ENCODE measurements at places on chromosomes 4 and X.
A peak's percentile ranks its signal among the peaks of the same experiment; 100 is the strongest.

GRCh38 chrX:20743046-20743445 is 476.3 kb upstream of the RPS6KA3 start:
- DNase-seq: no peak

DNA sequence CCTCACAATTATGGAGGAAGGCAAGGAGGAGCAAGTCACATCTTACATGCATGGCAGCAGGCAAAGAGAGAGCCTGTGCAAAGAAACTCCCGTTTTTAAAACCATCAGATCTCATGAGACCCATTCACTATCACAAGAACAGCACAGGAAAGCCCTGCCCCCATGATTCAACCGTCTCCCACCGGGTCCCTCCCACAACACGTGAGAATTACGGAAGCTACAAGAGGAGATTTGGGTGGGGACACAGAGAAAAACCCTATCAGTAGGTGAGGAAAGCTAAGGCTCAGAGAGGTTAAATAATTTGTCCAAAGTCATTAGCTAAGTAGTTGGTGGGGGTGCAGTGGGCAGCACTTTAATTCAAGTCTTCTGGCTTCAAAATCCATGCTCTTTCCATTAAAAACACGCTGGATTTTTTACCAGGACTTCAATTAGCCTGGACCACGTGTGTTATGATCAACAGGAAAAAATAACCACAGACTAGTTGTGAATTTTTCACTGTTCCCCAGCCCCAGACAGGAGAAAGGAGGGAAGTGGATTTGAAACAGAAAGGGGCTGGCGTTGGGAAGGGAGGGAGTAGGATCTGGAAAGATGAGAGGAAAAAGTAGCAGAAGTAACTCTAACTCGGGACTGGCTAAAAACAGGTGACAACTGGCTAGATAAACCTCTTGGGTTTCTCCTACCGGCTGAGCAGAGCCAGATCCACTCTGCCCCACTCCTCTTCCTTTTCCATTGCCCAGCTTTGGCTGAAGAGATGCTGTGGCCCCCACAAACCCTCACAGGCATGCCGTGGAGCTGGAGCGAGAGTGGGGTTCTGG is 986 bp downstream of the MTMR8 start:
- no peak for DNase-seq

DNA sequence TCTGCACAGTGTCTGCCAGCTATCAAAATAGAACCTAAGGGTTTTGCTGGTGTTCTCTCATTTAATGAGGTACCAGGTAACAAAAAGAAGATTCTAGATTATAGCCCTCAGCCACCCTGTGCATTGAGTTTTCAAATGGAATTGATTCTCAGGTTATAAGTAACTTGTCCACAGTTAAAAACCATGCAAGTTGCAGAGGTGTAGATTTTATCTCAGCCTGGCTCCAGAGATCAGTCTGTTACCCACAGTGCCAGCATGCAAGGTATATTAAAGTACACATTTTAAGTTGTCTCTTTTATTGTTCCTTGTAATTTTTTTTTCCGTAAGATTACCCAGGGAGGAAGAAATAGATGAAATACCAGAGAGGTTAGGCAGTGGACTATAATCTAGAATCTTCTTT is 59.7 kb downstream of the RAPGEF2 start:
- no peak for DNase-seq

GRCh38 chr4:109684727-109685126 is 18.5 kb downstream of the CASP6 start:
- no peak for DNase-seq

DNA sequence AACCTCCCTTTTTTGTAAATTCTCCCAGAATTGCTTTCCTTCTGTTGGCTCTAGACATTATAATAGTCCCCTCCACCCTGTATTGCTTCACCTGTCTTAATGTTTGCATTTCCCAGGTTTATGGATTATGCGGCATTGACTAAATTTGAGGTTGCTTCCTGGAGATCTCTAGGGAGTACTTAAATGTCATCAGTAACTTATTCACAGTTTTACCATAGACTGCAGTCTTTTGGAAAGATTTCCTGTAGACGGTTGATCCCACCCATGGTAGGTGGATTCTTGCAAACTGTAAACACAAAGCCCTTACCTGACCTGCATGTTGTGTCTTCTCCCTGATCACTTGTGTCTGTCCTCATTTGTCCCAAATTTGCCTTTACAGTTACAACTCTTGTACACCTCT is 6.2 kb upstream of the NOX1 start:
- DNase-seq: no peak

GRCh38 chrX:47579537-47579936 is 2.7 kb upstream of the TIMP1 start:
- DNase-seq: peak; percentile 55

DNA sequence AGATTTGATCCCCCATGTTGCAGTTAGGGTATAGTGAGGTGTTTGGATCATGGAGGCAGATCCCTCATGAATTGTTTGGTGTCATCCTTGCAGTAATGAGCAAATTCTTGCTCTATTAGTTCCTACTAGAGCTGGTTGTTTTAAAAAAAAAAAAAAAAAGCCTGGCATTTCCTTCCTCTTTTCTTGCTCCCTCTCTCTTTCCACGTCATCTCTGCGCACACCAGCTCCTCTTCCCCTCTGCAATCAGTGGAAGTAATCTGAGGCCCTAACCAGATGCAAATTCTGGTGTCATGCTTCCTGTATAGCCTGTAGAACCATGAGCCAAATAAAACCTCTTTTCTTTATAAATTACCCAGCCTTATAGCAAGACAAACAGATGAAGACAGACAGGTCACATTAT is 24.5 kb downstream of the WDR17 start:
- DNase-seq: no peak

DNA sequence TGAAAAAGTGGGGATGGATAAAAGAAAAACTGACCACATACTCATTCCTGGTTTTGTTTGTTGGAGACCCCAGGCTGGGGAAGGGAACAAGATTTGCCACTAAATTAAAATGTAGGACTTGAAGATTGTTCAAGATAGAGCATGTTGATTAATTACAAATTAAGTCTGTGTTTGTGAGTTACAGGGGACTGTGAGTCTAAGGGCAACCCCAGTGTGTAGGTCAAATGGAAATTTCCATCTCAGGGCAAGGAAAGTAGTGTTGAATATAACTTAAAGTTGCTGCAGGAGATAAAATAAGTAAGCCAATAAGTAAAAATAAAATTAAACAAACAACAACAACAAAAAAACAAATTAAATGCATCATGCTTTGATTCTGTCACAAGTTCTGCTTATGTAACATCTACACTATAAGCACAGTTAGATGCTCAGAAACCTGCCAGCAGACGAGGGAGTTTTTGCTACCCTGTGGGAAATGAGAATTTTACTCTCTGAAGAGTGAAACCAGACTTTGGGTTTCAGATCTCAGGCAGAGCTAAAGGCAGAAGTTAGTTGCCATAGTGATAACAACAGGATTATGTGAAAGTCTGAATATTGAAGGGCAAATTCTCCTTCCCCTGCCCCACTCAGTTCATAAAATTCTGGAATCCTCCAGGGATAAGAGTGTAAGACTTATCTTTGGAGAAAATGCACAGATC is 352.3 kb downstream of the GRXCR1 start:
- no peak for DNase-seq

GRCh38 chr4:62517716-62518115 is 1317.6 kb downstream of the ADGRL3 start:
- DNase-seq: peak; percentile 13

GRCh38 chr4:152098365-152099060 is 337.7 kb upstream of the GATB start:
- no peak for DNase-seq

GRCh38 chrX:16807548-16807947 is 21.3 kb downstream of the TXLNG start:
- DNase-seq: no peak

DNA sequence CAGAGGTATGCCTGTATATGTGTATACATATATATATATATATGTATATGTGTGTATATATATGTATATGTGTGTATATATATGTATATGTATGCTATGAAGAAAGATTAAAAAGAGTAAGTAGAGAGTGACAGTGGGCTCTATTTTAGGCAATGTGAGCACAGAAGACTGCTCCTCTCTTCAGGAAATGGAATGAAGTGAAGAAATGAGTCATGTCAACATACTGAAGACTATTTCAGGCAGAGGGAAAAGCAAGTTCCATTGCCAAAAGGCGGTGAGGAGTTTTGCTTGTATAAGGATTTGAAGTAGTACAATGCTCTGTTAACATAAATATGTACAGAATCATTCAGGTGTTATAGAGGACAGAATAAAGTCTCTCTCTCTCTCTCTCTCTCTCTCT is 773.2 kb upstream of the FTHL17 start:
- DNase-seq: peak; percentile 20

DNA sequence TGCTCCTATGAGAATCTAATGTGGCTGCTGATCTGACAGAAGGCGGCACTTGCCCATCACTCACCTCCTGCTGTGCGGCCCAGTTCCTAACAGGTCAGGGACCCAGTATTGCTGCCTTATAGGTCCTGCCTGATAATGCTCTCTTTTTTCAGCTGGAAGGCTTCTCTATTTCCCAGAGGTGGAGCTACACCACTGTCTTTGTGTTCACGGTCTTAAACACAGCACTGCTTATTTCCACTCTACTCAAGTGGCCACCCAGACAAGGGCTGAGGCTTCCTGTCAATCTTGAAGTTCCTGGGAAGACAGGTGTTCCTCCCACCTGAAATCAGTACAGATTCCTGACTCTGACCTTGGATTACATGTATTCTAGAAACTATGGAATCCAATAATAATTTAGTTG is 270.6 kb downstream of the NR3C2 start:
- no peak for DNase-seq

DNA sequence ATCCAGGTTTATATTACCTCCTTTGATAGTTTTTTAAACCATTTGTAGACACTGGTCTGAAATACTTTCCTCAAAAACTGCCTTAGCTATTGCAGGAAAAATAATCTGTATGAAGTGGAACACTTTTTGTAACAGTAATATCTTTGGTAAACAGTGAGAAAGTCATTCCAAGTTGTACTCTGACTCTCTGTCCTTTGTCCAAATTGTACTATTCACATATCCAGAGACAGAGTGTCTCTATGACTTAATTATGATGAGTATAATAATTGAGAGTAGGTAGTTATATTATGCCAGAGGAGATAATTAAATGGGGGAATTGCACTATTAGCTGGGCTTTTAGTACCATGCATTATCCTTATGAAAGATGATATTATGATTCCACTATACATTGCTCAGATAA is 112.6 kb upstream of the LCORL start:
- no peak for DNase-seq

DNA sequence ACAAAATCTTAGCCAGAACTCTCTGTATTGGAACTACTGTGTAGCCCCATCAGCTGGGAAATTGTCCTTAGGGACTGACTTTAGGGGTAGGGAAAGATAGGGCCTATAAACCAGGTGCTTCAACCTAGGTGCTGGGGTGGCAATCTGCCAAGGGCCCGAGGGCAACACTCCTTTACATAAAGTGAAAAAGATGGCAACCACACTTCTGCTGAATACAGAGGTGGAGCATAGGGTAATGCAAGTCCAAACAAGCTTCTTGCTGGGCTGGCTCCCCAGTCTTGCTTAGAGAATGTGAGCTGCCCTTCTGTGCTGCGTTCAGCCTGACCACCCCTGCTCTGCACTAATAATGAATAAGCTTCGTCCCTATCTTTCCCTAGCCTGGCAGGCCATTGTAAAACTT is 9.8 kb downstream of the ZBTB33 start:
- DNase-seq: no peak

- DNase-seq: peak; percentile 94
Measured at GRCh38 chr4:89056953-89057398, at the start of gene FAM13A. Gene FAM13A, minus strand, starts transcription at chr4:89057185. Its CDS starts 221 bp downstream, at chr4:89056964.

- DNase-seq: peak; percentile 48
Measured at GRCh38 chr4:145937971-145938611, 532 bp downstream of the ZNF827 start.

GRCh38 chrX:147565237-147565636 is 346.5 kb upstream of the FMR1 start:
- peak; percentile 53 for DNase-seq

DNA sequence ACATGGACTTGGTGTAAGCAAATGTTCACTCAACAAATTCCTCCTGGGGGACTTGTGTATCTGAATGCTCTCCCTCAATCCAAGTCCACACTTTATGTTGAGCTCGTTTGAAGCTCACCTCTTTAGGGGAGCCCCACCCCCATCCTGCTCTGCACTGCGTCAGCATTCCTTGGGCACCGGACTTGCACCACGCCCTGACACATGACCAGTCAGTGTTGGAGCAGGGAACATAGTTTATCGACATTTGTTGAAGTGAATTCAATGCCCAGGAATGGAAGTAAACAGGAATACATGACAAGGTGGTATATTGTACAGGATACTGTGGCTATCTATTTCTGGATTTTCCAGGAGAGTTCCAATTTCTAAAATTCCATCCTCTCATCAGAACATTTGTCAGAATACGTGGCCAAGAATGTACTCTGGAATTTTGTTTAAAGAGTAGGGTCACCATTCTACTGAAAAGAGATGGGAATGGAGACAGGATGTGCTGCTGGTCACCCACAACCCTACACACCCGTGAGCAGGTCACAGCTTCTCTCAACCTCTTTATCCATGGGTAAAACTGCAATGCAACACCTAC is 60.0 kb upstream of the LNX1 start:
- peak; percentile 5 for DNase-seq

- DNase-seq: peak; percentile 40
Measured at GRCh38 chr4:56424697-56425514, 10.5 kb downstream of the PPAT start.

GRCh38 chr4:145531223-145531622 is 49.6 kb downstream of the SMAD1 start:
- DNase-seq: no peak

GRCh38 chr4:6420972-6421371 is 51.4 kb downstream of the PPP2R2C start:
- DNase-seq: no peak
